Glutamatergic neuron (in vitro differentiated cells): ENCODE measurements at places on chromosomes 6 and 20.
A peak's percentile ranks its signal among the peaks of the same experiment; 100 is the strongest.

- DNase-seq = no peak
These were observed 66.1 kb downstream of the CD24 start for GRCh38 chr6:106908386-106908840.

GRCh38 chr6:95248499-95248898 is 328.8 kb upstream of the MANEA start:
- DNase-seq = no peak

GRCh38 chr6:109695468-109695867 is 4.4 kb downstream of the FIG4 start:
- no peak for DNase-seq

GRCh38 chr6:34145161-34146020 is 496 bp downstream of the GRM4 start:
- peak; percentile 64 for DNase-seq

- DNase-seq = no peak
These were observed 228.6 kb upstream of the PMEPA1 start for GRCh38 chr20:57938158-57939108.

DNA sequence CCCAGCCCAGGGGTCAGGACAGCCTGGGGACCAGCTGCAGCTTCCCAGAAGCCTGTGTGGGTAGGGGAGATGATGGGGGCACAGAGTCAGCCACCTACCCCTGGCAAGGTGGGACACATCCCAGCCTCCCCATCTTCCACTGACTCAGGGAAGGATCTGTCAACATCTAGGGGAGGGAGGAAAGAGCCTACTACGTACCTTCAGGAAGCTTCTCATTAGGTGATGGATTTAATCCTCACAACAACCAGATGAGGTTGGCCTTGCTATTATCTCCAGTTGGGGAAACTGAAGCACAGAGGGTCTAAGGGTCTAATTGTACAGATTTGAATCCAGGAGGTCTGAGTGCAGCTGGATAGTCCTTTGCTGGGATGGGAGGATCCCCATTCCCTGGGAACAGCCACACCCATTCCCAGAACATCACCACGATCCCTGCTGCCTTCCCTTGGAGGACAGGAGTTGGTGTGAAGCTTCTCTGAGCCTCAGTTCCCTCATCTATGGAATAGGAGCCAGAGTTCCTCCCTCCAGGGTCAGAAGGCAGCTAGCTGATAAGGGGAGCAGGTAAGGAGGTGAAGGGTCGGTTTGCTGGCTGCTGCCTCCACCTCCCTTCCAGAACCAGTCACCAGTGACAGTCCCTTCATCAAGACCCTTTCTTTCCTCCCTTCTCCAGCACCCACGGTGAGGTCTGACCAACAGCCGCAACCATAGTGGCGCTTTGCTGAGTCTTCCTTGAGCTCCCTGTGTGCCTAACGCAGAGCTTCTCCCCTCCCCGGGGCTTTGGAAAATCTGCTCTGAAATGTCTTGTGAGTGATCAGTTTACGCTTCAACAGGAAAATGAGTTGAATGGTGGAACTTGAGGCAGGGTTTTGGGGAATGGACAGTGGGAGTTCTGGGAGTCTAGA is 56.8 kb downstream of the CEBPB start:
- no peak for DNase-seq

- DNase-seq = no peak
These were observed 180.6 kb upstream of the ZFP64 start for GRCh38 chr20:52372169-52372568.

DNA sequence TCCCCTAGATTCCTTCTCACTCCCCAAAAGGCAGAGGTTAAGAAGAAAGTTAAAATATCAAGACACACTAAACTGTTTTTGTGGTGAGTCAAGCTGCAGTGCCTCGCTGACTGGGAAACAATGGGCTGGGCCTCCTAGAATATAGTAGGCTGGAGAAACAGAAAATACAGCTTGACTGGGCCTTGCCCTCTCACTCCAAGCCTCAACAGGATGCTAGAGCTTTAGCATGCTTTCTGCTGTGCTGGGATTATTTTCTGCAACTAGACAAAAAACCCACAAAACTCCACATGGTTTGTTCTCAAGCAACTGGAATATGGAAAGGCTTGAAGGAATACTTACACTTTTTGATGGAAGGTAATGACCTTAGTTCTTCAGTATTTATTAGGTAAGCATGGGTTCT is 27.9 kb downstream of the FOXO3 start:
- DNase-seq = no peak

- DNase-seq = no peak
These were observed 141.0 kb downstream of the HACE1 start for GRCh38 chr6:104718672-104719071.

DNA sequence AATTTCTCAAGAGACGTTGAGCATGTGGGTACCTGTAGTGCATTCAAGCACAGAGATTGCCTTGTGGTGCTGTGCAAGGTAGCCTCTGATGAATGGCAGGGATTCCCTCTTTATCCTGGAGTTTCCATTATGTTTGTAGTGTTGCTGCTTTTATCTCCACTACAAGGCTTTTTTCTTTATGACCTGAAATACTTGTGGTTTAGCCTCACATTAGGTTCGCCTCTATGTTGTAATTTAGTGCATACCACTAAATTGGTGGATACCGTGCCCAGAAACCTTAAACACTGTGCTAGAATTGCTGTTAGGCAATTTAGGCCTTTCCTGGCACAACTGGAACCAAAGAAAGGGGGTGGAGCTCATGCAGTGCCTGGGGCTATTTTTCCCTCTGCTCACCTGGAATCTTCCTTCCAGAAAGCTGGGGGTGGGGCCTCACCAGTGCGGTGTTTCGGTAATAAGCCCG is 76.8 kb downstream of the NCOA7 start:
- no peak for DNase-seq

DNA sequence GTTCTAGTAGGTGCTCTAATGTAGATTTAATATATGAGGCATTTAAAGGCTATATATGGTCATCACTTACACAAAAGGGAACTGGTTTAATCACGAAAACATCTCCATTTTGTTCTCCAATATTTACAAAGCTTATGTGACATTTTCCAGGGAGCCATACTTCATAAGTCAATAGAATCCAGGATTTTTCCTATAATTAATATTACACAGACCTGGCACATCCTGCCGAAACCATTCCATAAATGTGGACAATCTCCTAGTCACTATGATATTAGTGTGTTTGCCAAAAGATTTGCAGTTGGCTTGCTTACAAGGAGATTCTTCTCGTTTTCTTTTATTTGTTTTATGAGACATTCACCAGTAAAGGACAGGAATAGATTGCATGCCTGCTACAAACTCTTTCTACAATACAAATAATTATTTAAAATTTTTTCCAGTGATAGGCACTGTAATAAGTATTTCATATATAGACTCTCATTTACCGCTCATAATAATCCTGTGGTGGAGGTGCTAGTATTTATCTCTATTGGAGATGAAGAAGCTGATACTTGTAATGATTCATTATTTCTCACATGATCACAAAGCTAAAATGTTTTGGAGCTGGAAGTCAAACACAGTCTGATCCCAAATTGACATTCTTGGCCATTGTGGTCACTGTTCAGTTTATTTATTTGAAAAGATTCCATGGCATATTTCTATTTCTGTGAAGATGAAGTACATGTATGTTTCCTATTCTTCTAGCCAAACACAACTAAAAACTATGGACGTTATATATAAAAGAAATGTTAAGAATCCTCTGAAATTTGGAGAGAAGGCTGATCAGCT is 597.0 kb downstream of the HTR1B start:
- DNase-seq = no peak

DNA sequence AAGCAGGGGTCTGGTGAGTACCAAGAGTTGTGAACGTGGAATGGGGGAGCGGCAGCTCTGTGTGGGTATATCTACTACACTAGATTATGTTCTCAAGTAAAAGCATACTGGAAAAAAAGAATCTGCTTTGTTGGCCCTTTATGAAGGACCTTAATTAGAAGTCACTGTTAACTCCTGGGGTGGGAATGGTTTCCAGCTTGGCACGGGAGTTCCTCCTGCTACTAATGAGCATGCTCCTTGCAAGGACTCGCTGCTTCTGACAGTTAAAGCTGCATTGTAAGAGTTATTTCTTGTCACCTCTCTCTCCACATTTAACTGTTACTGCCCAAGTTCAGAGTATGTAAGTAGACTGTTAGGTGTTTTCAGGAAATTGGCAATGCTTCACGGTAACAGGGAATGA is 292.7 kb downstream of the ZFAND3 start:
- DNase-seq = no peak

DNA sequence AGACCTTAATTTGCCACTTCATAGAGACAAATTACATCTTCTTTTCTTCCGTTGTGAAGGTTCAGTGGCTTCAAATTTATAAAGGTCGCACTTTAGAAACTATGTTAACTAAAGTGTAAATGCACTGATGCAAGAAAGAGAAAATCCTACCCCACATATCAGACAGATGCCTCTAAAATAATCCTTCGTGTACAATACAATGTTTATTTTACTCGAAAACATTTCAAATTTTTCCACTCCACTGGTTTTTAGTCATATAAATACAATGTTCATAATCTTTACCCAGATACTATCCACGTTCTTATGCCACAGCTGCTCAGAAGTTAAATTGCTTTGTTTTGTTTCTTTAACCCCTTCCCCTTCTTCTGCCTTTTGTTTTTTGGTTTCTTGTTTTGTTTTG is 140.3 kb upstream of the LAMP5 start:
- no peak for DNase-seq

- no peak for DNase-seq
These were observed 16.3 kb downstream of the PDSS2 start for GRCh38 chr6:107442938-107443607.

DNA sequence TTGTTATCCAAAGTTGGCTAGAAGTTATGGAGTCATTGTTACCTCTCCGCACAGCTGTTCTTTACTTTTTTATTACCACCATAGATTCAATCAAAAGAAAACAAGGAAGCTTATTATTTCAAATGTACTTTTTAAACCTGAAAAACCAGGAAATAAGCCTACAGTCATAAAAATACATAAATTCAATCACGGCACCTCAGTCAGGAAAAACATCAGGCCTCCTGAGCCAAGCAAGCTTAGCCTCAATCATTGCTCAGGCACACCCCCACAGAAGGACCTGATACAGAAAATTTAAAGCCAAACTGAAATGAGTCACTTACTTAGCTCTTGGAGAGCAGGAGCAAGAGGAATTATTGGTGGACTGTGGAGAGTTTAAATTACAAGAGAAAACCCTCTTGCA is 44.3 kb downstream of the MARCKS start:
- DNase-seq = no peak

DNA sequence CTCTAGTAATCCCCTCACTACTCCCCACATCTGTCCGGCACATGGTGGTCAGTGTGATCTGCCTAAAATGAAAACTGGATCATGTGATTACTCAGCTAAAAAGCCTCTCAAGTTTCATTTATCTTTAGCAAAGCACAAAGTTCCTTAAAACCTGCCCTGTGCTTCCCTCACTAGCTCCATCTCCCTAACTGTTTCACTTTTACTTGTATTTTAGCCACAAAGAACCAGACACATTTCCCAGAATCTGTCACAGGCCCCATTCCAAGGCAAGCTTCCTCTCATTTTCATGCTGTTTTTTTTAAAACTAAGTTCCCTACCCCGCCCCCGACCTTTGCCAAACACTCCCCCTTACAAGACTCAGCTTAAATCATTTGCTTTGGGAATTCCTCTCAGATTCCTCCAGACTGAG is 8.9 kb upstream of the IGF2R start:
- DNase-seq = no peak

DNA sequence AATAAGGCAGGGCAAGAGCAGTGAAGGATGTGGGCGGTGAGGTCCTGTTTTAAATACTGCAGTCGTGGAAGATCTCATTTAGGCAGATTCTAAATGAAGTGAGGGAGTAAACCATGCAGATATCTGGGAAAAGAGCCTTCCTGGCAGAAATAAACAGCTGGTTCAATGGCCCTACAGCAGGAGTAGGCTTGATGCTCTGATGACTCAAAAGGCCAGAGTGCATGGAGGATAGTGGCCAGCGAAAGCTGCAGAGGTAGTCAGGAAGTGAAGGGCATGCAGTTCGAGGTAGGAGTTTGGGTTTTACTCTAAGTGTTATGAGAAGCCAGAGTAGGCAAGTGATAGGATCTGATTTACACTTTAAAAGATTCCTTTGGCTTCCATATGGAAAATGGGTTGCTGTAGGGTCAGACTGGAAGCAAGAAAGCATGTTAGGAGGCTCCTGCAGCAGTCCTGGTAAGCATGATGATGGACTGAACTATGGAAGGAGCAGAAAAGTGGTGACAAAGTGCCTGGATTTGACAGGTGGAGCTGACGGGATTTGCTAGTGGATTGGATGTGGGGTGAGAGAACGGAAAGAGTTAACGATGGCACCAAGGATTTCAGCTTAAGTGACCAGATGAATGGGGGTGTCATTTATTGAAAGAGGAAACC is 150.0 kb downstream of the GJA10 start:
- no peak for DNase-seq

- DNase-seq = no peak
These were observed 205.9 kb downstream of the JARID2 start for GRCh38 chr6:15451738-15452137.

- no peak for DNase-seq
These were observed 275.8 kb upstream of the SULF2 start for GRCh38 chr20:48060841-48061720.

GRCh38 chr20:59165891-59166709 is 2.5 kb downstream of the ZNF831 start:
- no peak for DNase-seq

DNA sequence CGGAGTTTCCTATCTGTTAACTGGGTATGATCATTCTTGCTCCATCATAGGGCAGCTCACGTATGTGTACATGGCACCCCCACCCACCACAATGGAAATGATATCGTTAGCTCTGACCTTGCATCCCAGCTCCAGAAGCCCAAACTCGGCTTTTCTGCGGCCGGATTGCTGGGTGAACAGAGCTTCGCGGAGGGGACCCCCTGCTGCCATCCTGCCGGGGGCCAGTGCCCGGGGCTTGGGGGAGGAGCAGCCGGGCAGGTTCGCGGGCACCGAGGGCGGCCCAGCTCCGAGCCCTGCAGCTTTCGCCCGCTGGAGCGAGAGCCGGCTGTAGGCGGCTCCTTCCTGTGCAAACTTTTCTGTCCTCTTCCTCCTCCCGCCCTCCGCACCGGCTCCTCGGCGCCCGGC is 24.9 kb upstream of the FUCA2 start:
- peak; percentile 34 for DNase-seq

GRCh38 chr20:8212286-8212685 is 80.2 kb downstream of the PLCB1 start:
- no peak for DNase-seq

GRCh38 chr6:25694366-25694765 is 42.4 kb downstream of the SCGN start:
- DNase-seq = no peak

DNA sequence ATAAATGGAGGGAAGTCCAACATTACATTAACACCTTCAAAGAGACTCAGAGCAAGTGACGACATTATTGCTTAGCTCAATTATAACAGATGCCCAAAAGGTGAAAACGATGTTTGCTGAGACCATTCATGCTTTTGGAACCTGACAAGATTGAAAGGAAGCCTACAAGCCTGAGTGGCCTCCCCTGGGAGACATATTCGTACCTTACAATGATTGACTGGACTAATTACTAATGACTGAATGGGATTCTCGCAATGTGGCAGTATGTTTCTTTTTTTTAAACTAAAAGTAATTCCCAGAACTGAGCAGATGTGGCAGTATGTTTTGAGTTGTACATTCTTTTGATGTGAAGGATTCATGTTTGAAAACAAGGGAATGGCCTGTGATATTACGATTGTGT is 49.9 kb downstream of the VEGFA start:
- no peak for DNase-seq
